ENCODE measurements at places on chromosomes 6 and 20.

- no peak for DNase-seq
These were observed 2.2 kb upstream of the ASCC3 start for GRCh38 chr6:100883347-100883746.

DNA sequence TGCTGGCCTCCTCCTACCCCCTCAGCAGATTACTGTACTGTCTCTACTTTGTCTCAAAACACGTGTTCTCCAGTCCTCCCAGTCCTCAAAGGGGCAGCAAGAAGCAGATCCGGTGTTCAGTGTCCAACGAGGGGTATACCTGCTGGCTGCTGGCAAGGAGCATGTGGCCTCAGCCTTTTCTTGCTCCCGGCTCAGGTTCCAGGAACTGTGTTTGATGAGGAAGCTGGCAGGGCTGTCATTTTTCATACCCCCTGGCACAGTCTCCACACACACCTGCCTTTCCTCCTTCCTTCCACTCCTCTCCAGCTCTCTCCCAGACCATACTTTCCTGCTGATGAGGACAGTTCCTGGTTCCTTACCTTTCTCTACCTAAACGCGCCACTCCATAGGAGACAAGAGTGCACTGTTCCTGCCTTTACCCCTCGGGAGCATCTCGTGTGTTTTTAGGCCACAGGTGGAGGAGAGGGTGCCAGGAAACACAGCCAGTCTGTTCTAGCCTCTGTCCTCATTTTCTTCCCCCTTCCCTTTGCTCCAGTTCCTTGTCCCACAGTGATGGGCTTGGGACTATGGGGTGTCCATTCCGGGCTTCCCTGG lies 77.2 kb downstream of the SSR1 start:
- no peak for DNase-seq

GRCh38 chr6:139172567-139172966 lies 37.7 kb downstream of the HECA start:
- no peak for DNase-seq

GRCh38 chr6:48735846-48736245 lies 624.8 kb upstream of the PTCHD4 start:
- no peak for DNase-seq

GRCh38 chr6:45428727-45429126 lies 51.0 kb upstream of the SUPT3H start:
- no peak for DNase-seq

DNA sequence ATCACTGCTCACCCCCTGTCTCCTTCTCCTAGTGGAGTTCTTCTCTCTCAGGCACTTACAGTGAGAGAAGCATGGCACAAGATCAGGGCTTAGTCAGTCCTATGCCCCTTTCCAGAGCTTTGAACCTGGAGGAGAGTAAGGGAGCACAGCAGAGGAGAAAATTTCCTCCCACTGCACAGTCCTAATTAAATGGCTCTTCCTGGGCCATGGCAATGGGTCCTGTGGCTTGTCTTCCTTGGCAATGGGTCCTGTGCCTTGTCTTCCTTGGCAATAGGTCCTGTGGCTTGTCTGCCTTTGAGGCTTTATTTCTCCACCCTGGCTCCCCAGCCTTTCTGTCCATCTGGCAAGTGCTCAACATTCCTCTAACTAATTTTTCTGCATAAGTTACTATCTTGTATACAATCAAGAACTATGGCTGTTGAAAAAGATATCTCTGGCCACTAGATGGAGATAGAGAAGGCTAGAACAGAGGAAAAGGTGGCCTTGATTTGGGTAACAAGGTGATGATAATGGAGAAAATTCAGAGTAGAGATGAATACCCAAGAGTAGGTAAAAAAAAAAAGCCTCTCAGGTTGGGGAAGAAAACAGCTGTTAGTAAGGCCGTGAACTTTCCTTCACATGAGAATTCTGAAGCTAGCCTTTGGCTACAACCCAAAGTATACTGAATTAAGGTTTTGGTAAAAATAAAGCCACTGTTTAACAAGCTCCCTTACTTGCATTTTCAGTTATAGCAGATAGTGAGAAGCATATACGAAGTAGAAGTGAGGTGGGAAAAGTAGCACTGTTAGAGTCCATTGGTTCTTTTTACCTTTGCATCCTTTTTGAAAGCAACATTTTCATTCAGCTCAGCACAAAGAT lies 504.9 kb downstream of the DOK5 start:
- DNase-seq: no peak

- no peak for DNase-seq
These were observed 1293.1 kb upstream of the EYS start for GRCh38 chr6:67000121-67000520.
